ENCODE measurements at places on chromosomes 2 and 18.
A peak's percentile ranks its signal among the peaks of the same experiment; 100 is the strongest.

DNA sequence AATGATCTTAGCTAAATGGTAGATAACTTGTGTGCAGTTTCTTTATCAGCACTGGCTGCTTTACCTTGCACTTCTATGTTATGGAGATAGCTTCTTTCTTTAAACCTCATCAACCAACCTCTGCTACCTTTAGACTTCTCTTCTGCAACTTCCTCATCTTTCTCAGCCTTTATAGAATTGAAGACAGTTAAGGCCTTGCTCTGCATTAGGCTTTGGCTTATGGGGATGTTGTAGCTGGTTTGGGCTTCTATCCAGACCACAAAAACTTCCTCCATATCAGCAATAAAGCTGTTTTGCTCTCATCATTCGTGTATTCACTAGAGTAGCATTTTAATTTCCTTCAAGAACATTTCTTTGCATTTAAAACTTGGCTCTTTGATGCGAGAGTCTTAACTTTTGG, 123.7 kb downstream of the PIK3C3 start:
- DNase-seq = no peak

- no peak for DNase-seq
Observed at GRCh38 chr2:172307800-172308199, 119.6 kb upstream of the ITGA6 start.

- no peak for DNase-seq
Observed at GRCh38 chr2:8380566-8380965, 301.3 kb upstream of the ID2 start.

DNA sequence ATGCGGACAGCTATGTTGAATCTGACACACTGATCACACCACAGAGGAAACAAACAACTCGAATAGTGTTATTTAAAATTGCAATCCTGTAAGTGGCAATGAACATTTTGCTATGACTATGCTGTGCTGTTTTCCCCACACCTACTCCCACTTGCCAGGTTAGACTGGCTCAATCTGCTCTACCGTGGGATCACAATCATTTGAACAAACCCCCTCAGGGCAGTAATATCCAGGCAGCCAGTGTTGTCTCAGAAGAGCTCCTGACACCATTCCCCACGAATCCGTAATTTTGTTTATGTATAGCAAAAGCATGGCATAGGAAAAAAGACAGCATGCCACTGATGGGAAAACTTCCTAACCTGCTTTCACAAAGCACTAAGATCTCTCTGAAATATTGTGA, 284.3 kb downstream of the ERBB4 start:
- no peak for DNase-seq

DNA sequence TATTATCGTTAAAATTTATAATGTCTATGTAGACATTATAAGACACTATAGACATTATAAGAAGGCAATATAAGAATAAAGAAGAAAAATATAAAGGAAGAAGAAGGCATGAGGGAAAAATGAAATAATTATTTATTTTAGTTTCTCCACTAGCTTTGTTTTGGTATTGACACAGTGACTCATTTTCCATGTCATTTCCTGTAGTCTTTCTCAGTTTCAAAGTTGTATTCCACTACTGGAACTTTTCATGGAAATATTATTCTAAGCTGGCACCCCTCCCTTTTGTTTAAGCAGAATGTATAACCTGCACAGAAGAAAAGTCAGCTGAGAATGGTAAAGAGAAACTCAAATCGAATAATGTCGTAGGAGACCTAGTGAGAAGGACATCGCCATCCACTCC, 234.2 kb upstream of the NETO1 start:
- DNase-seq = no peak

DNA sequence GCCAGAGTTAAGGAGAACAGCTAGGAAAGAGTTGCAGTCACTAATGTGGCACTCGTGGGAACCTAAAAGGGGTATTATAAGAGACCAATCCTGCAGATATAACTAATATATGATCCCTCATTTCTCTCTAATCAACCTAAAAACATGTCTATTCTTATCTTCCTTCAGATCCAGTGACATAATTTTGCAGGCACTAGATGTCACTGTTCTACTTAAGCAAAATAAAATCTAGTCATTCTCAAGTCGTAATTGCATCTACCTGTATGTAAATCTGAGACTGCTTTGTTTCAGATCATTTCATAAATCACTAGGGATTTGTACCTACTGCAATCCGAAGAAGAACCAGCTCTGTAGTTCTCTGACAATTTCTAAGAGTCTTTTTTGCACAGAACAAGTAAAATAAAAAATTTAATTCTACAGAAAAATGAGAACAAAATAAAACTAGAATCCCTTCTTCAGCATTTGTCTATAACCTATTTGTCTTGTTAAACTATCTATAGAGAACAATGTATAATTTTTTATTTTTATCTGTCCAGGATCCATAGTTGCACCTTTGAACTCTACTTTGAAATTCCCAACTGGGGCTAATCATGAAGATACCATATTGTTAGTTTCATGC, 56.5 kb upstream of the ERBB4 start:
- DNase-seq = no peak

- no peak for DNase-seq
Observed at GRCh38 chr2:24456599-24457556, 34.2 kb upstream of the NCOA1 start.

DNA sequence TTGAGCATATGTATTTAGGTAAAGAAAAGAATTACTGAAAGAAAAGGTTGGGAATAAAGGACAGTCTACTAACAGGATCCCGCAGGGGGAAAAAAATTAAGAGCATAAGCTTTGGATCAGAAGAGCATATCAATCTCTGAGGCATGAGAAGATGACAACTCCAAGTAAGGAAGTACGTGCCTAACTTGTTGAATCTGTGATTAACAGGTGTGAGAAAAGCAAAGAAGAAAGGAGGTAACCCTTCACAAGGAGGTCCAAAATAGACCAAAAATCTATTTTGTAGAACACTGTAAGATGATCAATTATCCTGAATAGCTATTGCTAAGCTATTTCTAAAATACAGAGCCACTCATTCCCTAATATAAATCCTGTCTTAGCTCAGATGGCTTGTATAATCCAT, 32.8 kb downstream of the TRIP12 start:
- no peak for DNase-seq

DNA sequence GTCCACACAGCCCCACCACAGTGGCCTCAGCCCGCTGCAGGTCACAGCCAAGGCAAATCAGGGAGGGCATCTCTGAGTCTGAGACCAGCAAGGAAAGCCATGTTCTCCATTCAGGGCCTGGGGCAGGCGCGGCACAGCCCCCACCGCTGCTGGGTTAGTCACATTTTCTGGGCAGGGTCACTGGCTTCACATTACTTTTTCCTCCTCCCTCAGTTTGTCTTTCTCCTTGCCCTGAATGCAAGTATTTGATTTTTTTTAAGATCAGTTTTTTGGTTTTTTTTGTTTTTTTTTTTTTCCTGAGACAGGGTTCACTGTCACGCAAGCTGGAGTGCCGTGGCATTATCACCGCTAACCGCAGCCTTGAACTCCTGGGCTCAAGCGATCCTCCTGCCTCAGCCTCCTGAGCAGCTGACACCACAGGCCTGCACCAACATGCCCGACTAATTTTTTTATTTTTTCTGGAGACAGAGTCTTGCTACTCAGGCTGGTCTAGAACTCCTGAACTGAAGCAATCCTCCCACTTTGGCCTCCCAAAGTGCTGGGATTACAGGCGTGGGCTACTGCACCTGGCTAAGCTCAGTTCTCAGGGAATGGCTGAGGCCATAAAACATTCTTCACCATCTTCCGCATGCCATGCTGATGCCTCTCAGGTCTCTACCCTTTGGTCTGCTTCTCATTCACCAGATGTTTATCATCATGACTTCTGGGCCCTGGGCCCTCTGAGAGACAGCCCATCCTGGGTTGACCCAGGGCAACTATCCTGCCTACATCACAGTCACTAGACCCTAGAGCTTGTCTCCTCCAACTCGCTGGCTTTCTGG, 628 bp upstream of the CAPG start:
- DNase-seq = no peak

DNA sequence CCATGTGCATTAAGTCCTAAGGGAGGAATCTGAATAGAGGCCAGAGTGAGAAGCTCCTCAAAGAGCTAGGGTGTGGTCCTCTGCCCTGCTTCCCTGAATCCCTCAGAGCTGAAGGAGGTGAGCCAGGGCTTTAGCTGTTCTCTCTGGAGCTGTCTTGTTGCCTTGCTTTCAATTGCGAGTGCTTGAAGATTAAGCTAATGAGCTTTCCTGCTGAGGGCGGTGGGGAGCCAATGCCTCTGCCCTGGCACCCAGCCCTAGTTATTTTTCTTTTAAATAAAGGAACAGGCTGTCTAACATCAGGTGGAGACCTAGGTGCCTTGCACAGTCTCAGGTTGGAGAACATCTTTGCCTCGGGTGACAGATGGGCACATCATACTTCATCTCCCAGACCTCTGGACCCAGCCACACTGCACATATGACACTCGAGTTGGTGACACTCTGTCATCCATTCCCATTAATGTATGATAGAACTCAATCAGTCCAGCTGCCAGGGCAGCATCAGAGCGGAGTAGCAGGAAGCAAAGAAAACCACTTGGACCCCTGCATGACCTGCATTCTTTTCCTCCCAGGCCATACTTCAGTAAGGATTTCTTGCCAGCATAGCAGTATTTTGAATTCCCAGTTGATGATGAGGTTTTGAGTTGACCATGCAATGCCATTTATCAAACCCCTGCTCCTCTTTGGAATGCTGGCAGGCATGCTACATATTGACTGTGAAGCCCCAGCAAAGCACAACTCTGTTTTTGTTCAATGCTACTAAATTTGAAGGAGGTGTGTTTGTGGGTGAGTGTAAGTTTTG, 292.7 kb downstream of the RNF144A start:
- DNase-seq = no peak

- no peak for DNase-seq
Observed at GRCh38 chr2:31131871-31132270, 6.4 kb downstream of the GALNT14 start.

DNA sequence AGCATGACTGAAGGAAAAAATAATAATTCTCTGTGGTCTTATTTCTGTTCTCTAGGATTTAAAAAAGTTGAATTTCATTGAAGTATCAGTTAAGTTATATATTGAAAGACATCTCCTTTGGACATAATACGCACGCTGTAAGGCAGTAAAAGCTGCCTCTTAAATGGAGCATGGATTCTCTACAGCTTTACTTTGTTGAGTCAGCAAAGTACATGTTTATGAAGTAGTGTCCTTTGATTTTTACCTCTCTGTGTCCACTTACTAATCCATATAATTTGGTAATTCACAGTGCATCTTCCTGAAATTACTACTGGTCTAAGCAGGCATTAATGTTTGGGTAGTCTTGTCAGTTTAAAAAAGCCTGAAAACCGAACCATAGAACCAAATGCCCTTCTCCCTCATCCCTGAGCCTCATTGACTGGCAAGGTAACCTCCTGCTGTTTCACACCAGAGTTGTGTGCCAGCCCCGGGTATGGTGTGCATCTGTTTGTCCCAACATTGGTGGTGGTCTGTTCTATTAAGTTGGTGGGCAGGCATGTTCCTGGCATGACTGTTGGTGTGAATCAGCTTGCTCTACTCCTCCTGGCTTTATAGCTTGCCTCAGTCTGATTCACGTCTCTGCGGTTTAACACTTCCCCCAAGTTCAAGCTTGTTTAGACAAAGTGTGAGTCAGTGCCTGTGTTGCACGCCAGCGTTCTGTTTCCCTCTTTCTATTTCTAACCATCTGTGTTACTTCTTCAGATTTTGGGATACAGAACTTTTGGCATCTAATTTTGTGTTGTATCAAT, 71.0 kb upstream of the ITM2C start:
- peak; percentile 40 for DNase-seq

DNA sequence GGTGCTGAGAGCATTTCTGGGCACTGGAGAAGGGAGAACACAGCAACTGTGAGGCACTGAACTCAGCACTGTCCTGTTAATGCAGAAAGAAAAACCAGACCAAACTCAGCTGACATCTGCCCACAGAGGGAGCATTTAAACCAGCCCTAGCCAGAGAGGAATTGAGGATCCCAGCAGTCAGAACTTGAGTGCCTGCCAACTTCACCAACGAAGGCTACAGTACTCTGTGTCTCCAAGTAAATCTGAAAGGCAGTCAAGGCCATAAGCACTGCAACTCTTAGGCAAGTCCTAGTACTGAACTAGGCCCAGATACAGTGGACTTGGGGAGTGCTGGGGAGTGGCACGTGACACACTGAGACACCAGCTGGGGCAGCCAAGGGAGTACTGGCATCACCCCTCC, 176.2 kb upstream of the ZC3H15 start:
- DNase-seq = no peak

DNA sequence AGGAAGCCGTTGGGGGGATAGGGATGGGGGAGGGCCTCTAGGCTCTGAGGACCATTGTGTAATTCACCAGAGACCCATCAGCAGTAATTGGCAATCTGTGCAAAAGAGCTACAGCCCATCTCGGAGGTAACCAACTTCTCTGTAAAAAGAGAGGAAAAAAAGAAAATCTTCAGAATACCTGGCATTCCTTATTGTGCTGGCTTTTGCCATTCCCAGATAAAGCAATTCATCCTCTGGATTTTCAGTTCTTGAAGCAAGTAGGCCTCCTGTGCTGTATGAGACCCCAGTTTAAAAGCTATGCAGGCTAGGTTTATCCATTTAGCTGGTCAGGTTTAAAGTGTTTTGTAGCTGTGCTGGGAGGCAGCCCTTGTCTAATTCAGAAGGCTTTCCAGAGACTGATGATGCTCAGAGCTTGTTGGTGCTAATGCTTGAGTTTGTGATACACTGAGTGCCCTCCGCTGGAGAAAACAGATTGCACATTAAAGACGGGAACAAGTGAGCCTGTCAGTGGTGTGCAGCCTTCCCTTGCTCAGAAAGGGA, at the start of gene LRRTM4:
Gene LRRTM4 (minus strand): TSS at position 446 of the 540 bp plus-strand sequence.
- DNase-seq = no peak

GRCh38 chr2:179020156-179020750, 29.7 kb downstream of the CCDC141 start:
- peak; percentile 33 for DNase-seq

- DNase-seq = no peak
Observed at GRCh38 chr2:3354986-3355385, 22.6 kb downstream of the EIPR1 start.

DNA sequence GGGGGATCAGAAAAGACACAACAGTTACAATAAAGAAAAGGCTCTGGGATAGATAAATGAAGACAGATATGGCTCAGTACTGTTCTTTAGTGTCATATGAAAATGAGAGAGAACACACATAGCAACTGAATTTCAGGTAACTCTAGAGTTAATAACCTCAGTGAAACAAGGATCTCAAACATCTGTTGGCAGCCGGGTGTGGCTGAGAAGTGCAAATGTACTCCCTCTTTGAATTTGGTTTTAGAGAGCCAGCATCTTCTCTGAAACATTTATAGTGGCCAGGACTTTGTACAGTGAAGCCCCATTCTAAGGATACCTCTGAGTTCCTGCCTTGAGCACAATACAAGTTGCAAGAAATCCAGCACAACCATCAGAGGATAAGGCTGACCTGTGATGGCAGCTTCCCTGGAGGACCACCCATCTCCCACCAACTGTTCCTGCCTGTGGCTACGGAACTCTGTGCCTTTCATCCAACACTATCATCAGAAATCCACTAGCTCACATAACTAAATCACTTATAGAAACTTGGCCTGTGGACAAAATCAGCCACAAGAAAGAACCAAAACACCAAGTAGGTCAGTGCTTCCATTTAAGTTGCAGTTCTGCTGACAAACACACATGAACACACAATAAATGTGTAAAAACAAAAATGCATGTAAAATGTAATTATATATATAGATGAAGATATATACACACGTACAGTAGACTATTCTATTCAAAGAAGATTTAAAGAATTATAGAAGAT, 37.3 kb upstream of the PEX13 start:
- no peak for DNase-seq

GRCh38 chr2:133421516-133422324, 146.5 kb downstream of the NCKAP5 start:
- no peak for DNase-seq

Measured in stimulated activated CD8-positive, alpha-beta memory T cell treated with anti-CD3 and anti-CD28 coated beads, Interleukin-2, amount 100 ng/mL, for 48 hours (primary cell).